ENCODE measurements at places on chromosomes 5 and 9.

DNA sequence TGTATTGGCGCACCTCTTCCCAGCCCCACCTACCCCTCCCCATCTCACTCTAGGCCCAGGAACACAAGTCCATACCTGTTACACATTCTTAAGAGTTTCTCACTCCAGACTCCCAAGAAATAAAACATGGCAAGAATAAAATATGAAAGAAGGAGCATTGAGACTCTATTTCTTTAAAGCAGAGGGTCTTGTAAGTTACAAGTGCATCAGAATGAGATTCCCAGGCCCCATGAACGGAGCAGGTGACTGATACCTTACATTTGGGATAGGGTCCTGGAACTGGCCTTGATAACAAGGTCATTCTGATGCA, 5.7 kb downstream of the EGR1 start:
- no peak for DNase-seq

DNA sequence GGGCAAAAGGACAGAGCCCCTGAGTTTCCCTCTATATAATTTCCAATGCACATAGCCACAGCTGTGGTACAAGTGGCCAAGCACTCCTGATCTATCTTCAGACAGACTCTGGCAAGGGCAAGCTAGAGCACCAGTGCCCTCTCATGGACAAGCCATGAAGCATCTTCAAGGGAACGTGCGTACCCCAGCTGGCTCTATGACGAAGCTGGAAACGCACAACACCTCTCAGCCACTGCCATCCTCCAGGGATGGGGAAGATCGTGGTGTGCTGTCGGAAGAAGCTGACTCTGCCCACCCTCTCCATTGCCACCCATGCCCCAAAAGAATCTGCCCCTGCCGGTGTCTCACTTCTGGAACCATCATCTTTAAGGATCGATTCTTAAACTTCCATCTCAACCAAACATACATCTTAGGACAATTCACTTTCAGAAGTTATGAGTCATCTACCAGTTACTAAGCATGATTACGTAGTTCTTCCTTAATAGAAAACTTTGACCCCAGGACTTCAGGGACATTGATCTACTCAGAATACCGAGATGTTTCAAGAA, 482.9 kb downstream of the AGTPBP1 start:
- peak; percentile 46 for DNase-seq

GRCh38 chr5:161966564-161966963, 101.0 kb upstream of the GABRG2 start:
- DNase-seq: peak; percentile 15

GRCh38 chr9:128073253-128073886, 5.3 kb downstream of the SLC25A25 start:
- no peak for DNase-seq

DNA sequence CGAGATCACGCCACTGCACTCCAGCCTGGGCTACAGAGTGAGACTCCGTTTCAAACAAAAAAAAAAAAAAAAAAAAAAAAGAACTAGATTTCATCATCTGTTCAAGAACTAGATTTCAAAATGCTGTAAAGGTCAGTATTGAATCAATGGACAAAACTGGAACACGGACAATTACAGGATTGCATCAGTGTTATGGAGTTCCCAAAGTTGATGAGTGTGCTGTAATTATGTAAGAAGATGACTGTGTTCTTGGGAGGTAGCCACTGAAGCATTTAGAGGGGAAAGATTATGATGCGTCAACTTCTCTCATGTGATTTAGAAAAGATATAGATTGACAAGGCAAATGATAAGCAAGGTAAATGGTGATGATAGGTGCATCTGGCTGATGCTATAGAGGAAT, 6.5 kb downstream of the FAM240B start:
- no peak for DNase-seq

GRCh38 chr5:176319827-176320554, 41.6 kb downstream of the KIAA1191 start:
- no peak for DNase-seq

DNA sequence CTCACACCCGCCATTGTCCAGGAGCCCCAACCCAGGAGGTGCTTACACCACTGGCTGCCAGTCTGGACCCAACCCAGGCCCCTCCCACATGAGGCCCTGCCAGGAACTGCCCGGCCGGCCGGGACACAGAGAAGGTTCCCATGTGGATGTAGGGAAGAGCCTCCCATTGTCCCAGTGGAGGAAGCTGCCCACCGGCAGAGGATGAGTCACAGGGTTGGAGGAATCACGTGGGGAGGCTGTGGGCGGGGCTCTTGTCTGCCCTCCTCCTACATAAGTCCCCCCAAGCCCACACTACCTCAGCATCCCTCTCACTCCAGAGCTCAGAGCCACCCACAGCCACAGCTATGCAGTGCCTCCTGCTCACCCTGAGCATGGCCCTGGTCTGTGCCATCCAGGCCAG, 26.1 kb downstream of the PAEP start:
- no peak for DNase-seq

- no peak for DNase-seq
These were observed 5.8 kb downstream of the HMGXB3 start for GRCh38 chr5:150006318-150006717.

DNA sequence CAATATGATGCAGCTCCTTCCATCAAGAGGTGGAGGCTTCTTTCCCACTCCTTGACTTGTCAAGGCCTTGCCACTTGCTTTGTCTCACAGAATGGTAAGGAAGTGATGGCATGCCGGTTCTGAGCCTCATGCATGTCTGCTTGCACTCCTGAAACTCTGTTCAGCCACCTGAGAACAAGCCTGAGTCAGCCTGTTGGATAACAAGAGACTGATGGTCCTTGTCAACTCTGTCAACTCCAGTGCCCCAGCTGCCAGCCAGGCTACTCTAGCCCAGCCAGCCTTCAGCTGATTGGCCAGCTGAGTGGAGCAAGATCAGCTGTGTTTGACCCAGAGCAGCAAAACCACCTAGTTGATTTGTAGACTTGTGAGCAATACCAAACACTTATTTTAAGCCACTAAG, 4.4 kb upstream of the TENT4A start:
- no peak for DNase-seq

DNA sequence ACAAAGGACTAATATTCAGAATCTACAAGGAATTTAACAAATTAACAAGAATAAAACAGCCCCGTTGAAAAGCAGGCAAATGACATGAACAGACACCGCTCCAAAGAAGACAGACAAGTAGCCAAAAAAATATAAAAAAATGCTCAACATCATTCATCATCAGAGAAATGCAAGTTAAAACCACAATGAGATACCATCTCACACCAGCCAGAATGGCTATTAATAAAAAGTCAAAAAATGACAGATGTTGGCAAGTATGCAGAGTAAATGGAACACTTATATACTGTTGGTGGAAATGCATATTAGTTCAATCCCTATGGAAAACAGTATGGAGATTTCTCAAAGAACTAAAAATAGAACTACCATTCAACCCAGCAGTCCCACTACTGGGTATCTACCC, 302.7 kb upstream of the RGMB start:
- no peak for DNase-seq

DNA sequence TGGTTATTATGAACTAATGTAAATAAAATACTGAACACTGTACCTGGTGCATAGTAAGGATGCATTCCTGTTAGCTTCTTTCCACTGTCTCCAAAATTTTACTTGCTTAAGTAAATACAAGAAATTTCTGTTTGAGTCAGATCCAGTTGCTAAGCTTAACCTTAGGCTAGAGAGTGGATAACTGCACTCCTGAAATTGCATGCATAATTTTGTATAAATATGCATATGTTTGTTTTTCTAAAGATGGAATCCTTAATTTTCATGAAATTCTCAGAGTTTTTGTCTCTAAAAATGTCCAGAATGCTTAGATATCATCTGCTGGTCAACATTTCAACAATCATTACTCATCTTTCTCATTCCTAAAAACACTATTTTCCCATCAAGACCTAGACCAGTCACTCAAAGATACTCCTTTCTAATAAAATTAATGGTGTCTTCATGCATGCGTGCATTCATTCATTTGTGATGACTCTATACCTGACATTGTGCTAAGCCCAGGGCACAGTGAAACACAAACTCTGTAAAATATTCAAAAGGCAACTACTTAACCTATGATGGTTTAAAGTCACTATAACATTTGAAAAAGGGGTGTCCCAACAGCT, 284.8 kb downstream of the SEC61B start:
- DNase-seq: no peak

DNA sequence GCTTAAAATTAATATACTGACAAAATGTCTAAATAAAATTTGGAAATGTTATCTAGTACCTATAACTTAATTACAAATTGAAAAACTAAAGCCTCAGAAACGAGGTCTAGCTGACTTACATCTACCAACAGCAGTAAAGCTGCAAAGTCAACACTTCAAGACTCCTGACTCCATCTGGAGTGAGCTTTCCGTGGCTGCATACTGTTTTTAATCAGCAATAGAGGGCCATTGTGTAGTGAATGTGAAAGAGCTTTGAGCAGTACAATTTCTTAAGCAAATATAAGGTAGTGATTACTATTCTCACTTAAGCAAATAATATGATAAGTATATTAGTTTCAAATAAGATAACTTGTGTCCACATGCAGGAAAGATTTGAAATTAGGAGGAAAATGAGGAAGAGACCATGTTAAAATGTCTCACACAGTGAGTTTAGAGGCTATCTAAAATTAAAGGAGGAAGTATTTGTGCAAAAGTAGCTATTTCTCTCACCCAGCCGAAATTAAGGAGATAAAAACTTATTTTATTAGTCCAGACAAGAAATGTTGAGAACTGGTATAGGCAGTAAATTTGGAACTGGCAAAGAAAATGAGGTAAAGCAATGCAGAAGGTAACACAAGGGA, 6.4 kb downstream of the SPINK6 start:
- DNase-seq: no peak

GRCh38 chr9:97284798-97285197, 22.7 kb upstream of the CCDC180 start:
- DNase-seq: no peak

GRCh38 chr9:87250205-87250604, 247.5 kb upstream of the DAPK1 start:
- DNase-seq: no peak

DNA sequence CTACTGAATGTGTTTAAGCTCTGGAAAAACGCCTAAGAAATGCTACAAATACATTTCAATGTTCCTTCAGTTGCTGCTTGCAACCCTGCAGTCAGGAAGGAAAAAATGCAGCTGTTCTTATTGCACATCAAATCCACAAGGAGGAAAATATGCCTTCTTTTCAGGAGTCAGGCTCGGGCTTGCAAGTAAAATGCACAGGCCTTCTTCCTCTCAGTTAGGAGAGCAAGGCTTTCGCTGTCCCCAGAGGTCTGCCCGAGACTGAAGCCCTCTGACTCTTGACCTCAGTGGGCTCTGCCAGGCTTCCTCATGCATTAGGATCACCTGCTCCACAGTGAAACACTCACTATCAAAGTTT, 899 bp upstream of the SHC3 start:
- DNase-seq: no peak

DNA sequence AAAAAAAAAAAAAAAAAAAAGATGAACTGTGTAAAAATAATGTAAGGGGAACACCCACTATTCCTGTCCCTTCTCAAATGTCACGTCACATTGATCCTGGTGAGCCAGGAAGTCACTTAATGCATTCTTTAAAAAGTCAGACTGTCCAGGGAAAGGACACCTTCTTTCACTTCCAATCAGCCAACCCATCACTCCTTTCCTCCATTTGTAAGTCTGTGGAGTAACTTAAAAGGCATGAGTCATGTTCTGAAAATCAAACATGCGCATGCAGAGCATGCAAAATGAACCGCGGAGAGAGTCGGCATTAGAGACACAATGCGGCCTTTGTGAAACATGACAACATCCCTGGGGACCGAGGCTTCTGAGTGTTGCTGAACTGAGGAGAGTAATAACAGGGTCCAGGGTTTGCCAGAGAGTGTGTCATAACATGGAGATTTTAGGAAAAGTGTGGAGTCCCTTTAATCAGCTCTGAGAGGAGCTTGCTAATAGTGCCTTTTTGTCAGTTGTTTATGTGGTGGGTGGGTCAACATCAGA, 77.6 kb upstream of the SEMA6A start:
- no peak for DNase-seq

GRCh38 chr5:55918087-55919035, 67.2 kb downstream of the IL31RA start:
- DNase-seq: no peak

DNA sequence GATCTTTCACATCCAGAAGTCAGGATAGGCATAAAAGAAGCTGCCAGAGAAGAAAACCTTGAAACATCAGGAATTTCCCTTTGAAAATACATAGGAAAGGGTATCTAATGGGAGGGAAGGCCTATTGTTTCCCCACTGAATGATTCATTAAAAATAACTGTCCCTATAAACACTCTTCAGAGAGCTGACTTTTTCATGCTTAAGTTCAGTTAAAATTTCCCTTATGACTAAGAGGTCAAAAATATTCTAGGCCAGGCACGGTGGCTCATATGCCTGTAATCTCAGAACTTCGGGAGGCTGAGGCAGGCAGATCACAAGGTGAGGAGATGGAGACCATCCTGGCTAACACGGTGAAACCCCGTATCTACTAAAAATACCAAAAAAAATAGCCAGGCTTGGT, 499.5 kb downstream of the ENC1 start:
- no peak for DNase-seq

- no peak for DNase-seq
These were observed 44.3 kb downstream of the FOXB2 start for GRCh38 chr9:77063645-77064285.

DNA sequence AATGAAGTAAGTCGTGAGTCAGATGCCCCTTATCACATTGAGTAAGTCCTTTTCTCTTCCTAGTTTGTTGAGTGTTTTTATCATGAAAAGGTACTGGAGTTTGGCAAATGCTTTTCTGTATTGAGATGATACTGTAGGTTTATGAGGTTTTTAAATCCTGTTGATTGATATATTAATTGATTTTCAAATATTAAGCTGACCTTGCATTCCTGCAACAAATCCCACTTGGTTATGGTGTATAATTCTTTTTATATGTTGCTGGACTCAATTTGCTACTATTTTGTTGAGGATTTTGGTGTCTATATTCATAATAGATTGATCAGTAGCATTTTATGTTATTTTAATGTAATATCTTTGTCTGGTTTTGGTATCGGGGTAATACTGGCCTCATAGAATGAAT, 81.0 kb upstream of the BNC2 start:
- DNase-seq: no peak

DNA sequence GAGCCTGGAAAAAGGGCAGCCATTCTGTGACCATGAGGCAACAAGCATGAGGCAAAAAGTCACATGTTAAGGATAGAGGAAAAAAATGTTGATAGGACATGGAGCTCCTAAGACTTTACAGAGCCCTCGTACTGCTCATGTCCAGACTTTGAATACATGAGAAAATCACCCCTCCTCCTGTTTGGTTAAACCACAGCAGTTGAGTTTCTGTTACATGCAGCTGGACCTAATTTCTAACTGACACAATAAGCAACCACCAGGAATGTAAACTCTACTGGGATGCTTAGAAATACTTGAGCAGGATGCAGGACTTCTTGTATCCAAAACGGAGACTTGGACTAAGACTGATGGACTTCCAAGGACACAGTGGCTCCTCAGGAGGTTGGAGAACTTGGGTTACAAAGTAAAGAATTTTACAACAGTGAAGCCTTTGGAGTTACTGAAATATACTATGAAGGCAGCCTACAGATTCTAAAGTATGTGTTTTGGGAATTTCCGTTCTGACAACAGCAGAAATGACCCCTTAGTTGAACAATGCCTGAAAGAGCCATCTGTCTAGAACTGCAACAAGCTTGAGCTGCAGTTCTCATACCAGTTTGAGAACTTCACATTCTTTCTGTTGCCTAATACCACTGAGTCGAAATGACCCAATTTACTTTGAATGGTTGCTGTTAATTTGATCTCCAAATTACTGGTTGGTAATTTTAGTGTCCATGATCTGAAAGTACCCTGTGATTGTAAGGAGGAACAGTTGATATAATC, 268.9 kb downstream of the PIK3R1 start:
- DNase-seq: no peak

- DNase-seq: no peak
These were observed 272.1 kb upstream of the CDH6 start for GRCh38 chr5:30921388-30921787.

All from NCI-H1105 (cell line).